ENCODE measurements at places on chromosomes 1 and 21.

DNA sequence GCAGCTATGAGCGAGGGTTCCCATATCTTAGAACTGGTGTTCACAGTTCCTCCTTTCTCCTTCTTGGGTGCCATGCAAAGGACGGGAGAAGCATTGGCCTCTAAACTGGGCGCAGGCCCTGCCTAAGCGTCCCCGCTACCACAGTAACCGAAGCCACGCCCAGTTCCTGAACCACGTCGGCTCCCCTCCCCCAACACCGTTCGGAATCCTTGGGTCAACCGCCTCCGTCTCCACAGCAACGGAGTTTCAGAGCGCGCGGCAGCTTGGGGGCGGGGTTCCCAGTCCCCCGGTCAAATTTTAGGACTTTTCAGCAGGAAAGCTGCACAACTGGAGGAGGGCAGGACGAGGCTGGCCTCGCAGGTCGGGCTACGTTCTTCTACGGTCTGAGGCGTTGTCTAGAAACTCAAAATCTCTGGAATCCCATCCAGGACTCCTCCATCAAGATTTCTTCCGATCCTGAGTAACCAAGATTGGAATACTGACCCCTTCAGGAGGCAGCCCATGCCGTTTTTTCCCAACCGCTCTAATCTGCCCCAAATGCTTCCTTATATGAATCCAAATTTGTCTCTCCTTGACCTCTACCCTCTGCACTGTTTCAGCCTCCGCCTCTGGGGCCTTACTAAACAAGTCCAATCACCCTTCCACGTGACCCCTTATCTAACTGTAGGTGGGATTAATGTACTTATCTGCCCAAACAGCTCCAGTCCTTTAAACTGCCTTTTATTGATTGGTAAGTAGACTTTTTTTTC, at the start of gene SPAG17:
Gene SPAG17 (minus strand): TSS at position 145 of the 749 bp plus-strand sequence. CDS start 71 bp downstream, at position 74.
- no peak for DNase-seq

GRCh38 chr21:30014886-30015285, 75.1 kb upstream of the GRIK1 start:
- no peak for DNase-seq

GRCh38 chr1:3187415-3188149, 118.6 kb downstream of the PRDM16 start:
- no peak for DNase-seq

DNA sequence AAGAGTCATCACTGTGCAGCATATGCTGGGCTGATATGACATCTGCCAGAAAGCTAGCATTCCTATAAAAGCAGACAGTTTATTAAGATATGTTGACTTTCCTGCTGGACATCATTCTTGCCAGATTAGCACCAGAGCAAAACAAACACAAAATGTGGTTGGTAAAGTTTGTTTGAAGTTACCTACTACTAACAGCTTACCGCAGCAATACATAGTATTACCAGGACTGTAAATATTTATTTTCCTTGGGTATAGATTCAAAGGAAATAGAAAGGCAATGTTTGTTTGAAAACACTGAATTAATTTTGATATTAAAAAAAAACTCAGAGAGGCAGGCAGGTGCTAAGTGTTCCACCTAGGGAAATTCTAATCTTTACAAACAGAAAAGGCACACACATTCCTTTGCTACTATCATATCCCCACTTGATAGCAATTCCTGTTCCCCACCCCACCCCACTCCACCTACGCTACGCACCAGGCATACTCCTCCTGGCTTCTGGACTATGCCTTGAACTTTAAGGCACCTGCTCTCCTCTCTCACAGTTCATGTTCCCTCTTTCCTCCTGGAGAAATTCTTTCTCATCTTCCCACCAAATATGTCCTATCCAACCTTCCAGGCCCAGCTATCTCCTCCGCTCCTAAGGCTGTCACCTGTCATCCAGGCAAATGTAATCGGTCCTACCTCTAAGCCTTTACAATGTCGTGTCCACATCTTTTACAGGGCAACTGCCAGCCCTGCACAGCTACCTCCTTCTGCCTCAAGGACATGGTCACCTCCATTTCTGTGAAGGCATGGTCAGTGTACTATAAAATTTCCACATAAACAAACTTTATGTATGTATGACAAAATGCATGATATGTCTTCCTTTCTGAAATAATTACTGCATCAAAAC, 34.7 kb downstream of the PTPN14 start:
- DNase-seq: no peak

DNA sequence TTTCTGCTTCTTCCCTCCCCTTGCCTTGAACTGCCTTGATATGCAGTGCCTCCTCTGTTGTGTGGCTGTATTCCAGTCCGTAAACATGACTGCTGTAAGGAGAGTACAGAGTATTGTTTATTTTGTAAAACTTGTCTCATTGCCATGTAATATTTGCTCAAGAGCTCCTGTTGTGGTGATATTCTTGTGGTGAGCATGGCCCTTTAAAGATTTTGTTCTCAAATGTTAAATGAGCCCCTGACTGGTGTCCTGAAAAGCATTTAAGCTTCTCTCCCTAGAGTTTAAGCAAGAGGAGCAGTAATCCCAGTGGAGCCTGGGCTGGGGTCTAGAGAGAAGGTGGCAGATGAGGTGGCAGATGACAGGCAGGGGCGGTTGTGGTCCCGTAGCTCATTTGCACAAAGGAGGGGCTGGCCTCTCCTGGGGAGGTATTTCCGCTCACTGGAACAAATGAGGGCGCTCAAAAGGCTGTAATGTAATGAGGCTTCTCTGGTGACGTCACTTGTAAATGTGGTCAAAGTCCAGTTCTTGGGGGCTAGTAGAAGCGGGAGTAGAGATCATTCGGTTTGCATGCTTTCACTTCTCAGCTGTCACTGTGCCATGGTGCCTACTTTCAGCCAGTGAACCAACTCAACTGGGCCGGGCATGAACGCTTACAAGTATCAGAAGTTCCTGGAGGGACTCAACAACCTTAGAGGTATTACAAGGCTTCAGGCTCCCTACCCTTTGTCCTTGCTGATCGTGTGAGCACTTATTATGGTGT, 46.0 kb upstream of the MACF1 start:
- peak; percentile 89 for DNase-seq

- DNase-seq: no peak
Measured at GRCh38 chr1:118479351-118479750, 294.3 kb upstream of the SPAG17 start.

DNA sequence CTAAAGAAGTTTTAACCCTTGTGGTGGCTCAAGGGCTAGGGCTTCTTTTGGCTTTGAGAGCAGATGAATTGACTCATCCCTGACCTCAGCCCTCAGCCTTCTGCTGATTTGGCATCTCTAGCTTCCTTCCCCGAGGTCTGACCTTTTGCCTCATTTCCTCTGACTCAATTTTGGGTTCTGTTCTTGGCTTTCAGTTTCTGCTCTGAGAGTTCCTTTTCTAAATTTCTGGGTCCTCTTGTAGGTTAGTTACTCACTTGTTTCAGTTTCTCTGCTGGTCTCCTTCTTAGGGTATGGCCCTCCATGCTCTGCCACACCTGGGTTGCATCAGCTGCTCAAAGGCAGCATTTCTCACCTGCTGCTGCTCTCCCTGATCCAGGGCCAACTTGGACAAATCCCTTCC, 19.4 kb downstream of the PDE4B start:
- peak; percentile 21 for DNase-seq

DNA sequence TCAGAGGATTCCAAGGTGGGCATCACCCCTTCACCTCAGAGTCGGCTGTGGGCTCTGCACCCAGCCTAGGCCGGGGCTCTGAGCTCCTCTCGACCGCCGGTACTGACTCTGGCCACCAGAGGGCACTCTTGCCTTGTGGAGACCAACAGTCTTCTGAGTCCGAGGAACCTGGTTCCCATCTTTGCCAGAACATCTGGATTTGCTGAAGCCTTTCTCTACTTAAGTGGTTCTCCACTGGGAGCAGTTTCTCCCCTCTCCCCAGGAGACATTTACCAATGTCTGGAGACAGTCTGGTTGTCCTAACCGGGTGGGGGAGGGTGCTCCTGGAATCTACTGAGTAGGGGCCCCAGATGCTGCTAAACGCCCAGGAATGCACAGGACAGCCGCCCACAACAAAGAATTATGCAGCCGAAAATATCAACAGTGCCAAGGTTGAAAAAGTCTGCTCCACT, 9.4 kb downstream of the ETV3L start:
- DNase-seq: peak; percentile 73

DNA sequence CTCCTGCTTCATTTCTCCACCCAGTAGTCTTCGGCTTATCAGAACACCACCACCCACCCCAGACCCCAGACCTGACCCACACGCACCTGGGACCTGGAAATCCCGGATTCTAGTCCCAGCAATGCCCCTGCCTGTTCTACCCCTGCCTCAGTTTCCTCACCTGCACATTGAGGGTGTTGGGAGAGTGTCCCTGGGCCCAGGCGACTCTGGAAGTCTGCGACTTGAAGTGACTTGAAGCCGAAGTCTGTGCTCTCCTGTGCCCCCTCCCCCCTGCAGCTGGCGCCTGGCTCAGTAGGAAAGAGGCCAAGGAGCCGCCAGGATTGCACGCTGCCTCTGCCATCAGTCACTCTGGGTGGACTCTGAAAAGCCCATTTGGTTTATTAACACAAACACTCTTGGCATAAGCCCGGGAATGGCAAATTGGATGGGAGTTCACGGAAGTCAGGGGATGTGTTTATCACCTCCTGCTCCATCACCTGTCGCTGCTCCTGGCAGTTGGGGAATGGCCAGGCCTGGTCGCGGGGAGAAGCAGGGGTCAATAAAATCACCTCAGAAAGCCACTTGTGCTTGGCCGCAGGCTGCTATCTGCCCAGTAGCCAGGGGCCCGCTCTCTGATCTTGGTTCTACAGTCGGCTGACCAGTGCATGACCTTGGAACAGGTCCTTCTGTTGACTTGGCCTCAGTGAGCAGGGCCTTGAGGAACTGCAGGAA, 132.7 kb downstream of the ACTL8 start:
- DNase-seq: no peak

DNA sequence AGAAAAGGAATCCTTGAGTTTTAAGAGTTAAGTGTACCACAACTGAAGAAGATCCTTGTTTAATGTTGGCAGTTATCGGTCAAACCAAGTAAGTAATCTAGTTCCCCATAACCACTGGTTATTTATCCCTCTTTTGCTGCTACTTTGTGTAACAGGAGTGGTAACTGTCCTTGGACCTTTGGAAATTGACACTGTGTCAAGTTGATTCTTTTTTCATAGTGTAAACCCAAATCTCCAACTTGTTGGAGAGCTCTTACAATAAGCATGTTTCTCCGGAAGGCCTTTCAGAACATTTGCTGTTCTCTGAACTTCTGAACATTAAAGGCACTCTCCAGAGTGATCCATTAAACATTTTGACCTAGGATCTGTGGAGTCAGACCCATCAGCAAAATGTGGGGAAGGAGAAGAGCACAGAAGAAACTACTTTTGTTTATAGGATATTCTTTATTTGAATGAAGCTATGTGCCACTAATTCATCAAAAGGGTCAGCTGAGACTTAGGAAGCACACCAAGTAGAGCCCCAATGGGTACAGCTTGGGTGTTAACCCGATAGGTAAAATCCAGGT, 3.9 kb downstream of the AHCYL1 start:
- no peak for DNase-seq
